ENCODE measurements at places on chromosomes 2 and 18.

GRCh38 chr2:193749485-193749884 lies 1554.8 kb upstream of the TMEFF2 start:
- no peak for DNase-seq

DNA sequence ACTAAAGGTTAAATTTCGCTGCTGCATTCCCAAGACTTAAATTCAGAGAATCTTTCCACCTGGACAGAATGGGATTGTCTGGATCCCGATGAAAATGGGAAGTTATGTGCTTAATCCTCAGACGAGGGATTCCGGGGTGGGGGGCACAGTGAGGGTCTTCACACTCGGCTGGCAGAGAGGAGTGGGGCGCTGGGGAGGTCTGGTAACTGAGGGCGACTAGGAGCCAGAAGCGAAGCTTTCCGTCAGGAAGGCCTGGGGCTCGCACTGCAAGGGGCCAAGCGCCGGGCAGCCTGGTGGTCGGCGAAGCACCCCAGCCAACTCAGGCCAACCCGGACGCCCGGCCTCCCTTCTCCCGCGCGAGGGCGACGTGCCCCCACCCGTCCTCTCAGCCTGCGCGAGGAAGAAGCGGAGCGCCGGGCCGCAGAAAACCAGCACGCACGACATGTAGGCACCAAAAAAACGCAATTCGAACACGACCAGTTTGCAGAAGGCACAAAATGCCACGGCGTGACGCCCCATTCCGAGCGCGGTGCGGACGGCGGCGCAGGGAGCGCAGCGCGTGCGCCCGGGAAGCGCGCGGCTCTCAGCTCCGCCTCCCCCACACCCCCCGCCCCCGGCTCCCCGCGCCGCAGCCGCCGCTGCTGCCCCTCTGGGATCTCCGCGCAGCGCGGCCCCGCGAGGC lies 188.1 kb downstream of the ZEB2 start:
- DNase-seq: peak; percentile 76

DNA sequence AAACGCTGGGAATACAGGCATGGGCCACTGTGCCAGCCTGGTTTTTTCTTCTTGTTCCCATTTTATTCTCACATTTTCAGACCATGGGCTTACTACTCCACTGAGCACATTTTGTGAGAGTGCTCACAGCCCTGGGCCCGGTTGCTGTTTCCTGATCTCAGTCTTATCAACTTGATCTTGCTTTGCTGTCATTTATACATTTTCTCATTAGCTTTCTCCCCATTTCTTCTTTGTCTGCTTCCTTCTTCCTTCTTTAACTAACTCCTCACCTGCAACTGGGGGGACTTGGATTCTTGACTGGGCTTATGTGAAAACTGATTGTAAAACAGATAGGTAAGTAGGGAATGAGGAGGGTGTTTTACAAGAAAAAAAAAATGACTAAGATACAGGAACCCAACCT lies 117.3 kb downstream of the PLB1 start:
- no peak for DNase-seq

- DNase-seq: no peak
These were observed 555.2 kb downstream of the CMPK2 start for GRCh38 chr2:6310256-6311215.

DNA sequence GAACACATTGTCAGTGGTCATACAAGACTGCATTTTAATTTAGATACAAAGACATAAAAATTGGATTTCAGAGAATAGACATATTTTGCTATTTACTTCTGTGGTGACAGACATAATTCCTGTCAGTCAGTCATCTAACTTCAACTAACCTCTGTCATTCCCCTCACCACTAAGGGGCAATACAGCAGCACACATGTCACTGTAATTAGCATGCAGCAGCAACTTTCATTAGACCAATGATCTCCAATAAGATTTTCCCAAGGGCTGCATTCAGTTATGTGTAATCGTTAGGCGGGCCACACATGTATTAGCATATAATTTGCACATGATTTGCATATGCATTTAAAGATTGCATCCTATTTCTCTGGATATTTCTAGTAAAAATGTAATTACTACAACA lies 624.5 kb downstream of the NR4A2 start:
- DNase-seq: no peak

DNA sequence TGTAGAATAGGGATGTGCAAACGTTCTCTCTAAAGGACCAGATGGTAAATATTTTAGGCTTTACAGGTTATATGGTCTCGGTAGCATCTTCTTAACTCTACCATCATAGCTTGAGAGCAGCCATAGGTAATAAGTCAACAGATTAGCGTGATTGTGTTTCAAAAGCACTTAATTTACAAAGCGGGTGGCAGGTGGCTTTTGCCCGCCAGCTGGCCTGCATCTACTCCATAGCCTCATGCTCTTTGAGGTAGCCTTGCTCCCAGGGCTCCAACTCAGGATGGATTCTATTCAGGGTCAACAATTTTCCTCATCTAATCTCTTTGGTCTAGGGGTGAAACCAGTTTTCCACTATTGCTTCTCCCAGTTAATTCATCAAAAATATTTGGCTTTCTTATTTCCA lies 5.0 kb upstream of the ATP9B start:
- DNase-seq: no peak

DNA sequence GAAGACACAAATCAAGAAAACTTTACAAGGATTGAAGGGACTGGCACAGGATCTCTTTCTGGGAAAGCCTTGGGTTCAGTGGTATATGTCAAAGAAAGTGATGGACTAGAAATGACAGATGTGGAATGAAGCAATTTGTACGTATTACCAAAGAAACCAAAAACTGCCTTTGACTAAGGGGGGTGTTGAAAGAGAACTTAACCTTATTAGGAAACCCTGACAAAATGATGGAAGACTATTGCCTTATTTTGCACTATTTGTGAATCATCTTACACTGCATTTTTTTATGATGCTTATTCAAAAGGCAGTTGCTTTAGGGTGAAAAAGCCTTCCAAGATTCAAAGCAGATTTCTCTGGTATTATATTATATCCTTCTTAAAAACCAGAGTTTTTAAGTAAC lies 4.0 kb downstream of the TSGA10 start:
- no peak for DNase-seq

DNA sequence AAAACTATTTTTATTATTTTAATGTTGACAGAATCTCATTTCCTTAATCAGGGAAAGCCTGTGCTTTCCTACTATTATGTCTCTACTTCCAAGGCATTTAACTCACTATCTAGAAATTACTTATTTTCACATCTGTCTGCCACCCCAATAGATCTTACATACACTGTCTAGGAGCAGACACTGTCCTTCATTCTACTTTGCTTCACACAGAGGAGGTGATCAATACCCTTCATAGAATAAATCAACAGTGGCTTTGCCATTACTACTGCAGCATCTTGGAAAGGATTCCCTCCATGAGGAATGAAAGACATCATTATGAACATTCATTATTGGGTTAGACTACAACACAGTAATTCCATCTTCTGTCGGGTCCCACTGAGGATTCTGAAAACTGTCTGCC lies 31.7 kb downstream of the CDH20 start:
- no peak for DNase-seq

- DNase-seq: no peak
These were observed 83.4 kb downstream of the MTCL1 start for GRCh38 chr18:8788503-8789429.

- no peak for DNase-seq
These were observed 391.8 kb upstream of the CRIM1 start for GRCh38 chr2:35963824-35964223.

- DNase-seq: no peak
These were observed 12.6 kb downstream of the EIF2AK3 start for GRCh38 chr2:88614497-88615157.

GRCh38 chr18:49041435-49042245 lies 90.9 kb upstream of the SMAD7 start:
- DNase-seq: no peak

DNA sequence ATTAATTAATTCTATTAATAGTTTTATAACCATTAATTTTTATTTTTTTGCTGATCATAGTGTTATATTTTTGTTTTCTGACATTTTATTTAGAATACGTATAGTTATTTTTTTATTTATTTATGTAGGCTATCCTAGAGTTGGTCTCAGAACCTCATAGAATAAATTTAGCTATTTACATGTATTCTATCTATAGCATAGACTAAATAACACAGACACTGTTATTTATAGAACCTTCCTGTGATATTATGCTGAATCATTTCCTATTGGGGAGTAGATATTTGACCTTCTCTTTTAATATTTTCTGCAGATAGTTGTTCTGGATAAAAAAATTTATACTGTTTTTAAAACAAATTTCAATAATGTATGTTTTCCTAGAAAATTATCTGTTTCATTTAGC lies 20.2 kb downstream of the ARHGEF33 start:
- no peak for DNase-seq

GRCh38 chr18:25077038-25077943 lies 274.7 kb downstream of the ZNF521 start:
- no peak for DNase-seq

DNA sequence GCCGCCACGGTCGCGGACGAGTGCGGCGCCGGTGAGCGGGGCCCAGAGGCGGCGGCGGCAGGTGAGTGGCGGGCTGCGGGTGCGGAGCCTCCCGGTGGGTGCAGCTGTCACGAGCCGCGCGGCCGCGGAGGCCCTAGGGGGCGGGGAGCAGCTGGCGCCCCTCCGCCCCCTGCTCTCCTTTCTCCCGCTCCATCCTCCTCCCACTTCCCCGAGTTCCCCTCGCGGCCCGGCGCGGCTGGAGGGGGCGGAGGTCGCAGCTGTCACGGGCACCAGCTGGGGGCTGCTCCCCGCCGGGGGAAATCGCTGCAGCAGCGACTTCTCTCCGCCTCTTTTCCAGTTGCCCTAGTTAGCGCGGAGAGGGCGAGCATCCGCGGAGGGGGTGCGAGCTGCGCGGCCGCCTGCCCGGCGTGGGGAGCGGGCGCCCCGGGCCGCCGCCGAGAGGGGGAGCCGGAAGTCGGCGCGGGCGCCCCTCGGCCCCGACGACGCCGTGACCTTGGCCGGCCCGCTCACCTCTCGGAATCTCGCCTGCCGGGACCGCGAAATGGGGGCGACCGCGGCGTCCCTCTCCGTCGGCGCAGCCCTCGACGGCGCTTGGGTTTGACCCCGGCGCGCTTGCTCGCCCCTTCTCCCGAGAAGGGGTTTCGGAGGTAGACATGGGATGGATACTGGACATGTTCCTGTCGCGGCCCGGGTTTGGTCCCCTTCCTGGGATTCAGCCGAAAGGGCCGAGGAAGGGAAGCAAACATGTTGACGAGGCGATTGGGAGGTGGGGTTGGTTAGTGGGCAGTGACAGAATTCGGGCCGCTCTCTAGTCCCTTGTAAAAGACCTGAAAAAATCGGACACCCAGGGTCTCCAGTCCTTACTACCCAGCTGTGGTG lies 727 bp downstream of the NCOA1 start:
- peak; percentile 74 for DNase-seq

- DNase-seq: no peak
These were observed 41.9 kb downstream of the MARCO start for GRCh38 chr2:118983915-118984314.

- DNase-seq: no peak
These were observed 120.9 kb downstream of the TMEFF2 start for GRCh38 chr2:192073878-192074277.

- DNase-seq: peak; percentile 41
These were observed 634 bp downstream of the CREB1 start for GRCh38 chr2:207530160-207531031.

GRCh38 chr2:157291018-157291417 lies 33.5 kb downstream of the GALNT5 start:
- DNase-seq: no peak

GRCh38 chr2:141439524-141439923 lies 691.3 kb downstream of the LRP1B start:
- no peak for DNase-seq

DNA sequence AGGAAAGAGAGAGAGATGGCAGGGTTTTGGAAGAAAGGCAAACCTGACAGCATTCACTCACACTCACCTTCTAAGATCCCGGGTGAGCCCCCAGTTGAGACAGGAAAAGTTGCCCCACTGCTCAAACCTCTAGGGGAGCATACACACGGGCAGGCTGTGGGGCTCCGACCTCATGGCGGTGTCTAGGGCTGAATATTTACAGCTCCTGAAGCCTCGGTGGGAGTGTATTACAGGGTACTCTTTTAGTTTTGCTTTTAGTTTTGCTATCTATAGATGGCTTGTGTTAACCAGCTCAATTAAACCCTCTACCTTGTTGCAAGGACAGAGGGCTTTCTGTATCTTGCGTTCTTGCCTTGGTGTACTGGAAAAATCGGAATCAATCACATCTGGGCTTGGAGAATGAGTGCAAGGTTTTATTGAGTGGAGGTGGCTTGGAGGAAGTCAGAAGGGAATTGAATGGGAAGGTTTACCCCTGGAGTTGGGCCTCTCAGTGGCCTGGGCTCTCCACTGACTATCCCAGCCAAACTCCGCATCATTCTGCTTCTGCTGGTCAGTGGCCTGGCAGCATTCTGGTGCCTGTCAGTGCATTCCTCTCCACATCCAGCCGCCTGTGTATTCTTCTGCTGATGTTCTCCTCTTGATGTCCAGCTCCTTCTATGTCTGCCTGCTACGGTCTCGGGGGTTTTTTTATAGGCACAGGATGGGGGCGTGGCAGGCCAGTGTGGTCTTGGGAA lies 10.1 kb upstream of the IFIH1 start:
- no peak for DNase-seq

DNA sequence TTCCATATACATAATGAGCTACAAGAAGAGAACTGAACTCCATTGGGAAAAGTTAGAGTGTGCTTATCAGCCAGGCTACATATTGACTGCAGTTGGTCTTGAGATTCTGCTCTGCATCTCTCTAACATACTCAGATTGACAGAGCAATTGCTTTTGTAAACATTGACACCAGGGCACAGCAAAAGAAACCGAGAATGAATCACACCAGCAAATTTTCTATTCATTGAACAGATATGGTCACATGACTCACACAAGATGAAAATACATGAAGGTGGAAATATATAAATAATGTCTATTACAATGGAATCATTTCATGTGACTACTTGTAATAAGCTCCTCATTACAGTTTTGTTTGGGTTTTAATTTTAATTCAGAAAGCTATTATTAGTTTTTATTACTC lies 691.9 kb upstream of the TMEFF2 start:
- DNase-seq: no peak

GRCh38 chr2:96114903-96115581 lies 1.3 kb downstream of the ADRA2B start:
- no peak for DNase-seq

GRCh38 chr2:105821428-105822125 lies 76.9 kb downstream of the NCK2 start:
- DNase-seq: no peak

- DNase-seq: no peak
These were observed 40.2 kb downstream of the CCDC74A start for GRCh38 chr2:131567891-131568290.

GRCh38 chr2:186883666-186884065 lies 34.7 kb upstream of the ZSWIM2 start:
- DNase-seq: no peak

DNA sequence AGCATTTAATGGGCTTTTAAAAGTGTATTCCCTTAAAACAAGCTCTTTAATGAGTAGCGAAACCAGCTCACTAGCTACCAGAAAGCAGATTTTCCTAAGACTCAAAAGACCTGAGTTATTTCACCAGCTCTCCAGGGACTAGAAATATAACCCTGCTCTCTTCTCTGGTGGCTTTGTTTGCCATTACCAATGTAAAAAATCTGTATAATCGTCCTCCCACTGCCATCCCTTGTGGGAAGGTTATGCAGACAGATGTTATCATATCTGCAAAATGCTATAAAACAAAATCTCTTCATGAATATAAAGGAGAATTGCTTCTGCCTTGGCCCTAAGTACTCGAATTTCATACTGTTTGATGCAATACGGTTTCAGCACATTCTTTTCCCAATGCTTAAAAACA lies 335.2 kb downstream of the NUP35 start:
- no peak for DNase-seq

Data from T-helper 17 cell (primary cell).